Activated CD8-positive, alpha-beta memory T cell treated with anti-CD3 and anti-CD28 coated beads for 24 hours (primary cell): ENCODE measurements at places on chromosomes 1 and 21.

- no peak for DNase-seq
Observed at GRCh38 chr1:52153010-52153409, 11.1 kb downstream of the ZFYVE9 start.

DNA sequence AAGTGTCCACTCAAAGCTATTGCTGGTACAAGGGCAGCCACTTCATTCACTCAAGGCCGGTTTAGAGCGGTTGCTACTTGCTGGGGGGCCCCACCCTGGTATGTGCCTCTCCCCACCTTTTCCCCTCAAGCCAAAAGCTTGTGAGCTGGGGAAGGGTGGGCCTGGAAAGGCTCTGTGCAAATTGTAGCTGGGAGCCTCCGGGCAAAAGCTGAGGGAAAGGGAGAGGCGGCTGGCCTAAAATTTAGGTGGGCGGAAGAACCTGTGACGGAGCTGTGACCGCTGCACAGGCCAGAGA lies 306 bp upstream of the SH3D21 start:
- DNase-seq = no peak

GRCh38 chr1:68442822-68443556 lies 6.8 kb downstream of the RPE65 start:
- DNase-seq = no peak

DNA sequence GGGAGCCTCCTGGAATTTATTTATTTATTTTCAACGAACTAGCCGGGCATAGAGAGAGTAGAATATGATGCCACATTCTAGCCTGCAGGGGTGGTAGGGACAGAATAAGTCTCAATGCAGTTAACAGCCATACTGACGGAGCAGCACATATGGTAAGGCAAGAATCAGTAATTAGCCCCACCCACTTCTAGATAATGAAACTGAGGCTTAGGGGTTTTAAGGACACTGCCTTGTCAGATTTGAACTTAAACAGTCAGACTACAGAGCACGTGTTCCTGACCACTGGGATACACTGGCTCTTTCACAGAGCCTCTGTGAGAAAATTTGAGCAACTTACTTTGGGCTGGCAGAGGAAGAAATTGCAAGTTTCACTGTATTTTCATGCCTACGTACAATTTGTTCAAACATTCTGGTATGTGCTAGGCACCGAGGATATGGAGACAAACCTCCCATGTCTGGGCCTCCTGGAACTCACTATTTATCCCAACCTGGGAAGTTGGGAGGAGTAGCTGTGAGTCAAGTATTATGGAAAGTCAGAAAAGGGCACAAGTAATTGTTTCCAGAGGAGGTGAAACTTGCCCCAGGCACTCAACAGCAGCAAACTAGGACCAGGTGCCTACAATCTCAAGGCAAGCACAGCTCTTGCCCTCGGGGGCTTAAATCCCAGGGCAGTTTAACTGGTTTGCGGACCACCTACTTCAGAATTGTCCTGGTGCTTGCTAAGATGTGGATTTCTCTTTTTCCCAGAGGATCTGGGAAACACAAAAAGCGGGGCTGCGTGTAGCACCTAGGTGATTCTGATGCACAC lies 1.6 kb upstream of the CLIC4 start:
- DNase-seq = no peak

DNA sequence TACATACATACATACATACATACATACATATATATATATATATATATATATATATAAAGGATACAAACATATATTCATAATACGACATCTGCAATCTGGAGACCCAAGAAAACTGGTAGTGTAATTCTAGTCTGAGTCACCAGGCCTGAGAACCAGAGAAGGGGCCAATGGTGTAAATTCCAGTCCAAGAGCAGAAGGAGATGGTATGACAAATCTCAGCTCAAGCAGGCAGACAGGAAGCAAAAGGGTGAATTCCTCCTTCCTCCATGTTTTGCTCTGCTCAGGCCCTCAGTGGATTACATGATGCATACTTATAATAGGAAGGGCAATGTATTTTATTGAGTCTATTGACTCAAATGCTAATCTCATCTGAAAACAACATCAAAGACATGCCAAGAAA lies 1060.4 kb upstream of the TMPRSS15 start:
- DNase-seq = no peak

GRCh38 chr1:228206582-228207351 lies 1.1 kb upstream of the OBSCN start:
- DNase-seq = peak; percentile 53

- no peak for DNase-seq
Observed at GRCh38 chr1:30665216-30666010, 58.0 kb downstream of the MATN1 start.

DNA sequence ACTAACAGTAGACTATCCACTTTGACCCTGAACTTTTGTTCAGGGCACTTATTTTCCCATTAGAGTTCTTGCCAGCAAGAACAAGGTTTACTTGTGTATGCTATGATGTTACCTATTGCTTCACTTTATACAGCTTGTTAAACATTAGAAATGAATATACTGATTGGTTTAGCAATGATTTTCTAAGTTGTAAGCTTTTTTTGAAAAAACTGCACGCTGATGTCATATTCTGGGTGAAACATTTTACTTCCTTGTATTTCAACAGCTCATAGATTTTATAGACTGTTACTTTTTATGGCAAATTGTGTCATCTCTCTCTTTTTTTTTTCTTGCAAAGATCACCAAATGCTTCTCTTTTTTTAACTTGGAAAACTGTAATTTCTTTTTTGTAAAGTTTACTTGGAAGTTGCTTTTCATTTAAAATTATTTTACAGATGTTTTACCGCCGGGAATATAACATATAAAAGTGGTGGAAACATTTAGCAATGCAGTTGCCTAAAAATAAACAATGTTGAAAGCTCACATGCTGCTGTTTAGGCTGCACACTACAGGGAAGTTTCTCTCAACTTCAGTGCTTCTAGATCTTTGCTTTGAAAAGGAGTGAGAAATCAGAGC lies 215.3 kb upstream of the NFIA start:
- no peak for DNase-seq

DNA sequence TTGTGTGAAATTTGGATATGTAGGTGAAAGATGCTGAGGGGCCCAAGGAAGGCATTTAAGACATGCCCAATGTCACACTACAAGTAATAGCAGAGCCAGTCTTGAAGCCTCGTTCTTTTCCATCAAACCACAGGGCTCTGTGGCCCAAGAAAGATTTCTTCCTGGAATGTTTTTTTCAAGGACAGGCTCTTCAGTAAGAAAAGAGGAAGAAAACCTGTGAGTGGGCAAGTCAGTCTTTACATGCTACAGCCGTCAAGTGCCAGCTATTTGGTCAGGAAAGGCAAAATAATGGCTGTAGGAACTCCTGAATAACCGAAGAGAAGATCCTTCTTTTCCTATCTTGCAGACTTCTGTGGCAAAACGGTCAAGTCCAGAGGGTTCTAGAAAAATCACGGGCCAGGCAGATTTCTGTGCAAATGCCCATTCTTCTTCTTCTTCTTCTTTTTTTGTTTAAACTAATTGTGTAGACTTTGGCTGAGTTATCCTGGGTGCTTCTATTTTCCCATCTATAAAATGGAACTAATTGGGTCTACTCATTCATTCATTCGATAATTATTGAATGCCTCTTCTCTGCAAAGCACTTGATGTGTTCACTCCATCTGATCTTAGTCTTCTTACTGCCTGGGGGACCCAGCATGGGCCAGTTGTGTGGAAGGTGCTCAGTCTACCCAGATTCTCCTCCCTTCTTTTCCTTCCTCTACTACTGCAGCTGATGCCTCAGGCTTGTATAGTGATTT lies 1.9 kb upstream of the ID3 start:
- no peak for DNase-seq

DNA sequence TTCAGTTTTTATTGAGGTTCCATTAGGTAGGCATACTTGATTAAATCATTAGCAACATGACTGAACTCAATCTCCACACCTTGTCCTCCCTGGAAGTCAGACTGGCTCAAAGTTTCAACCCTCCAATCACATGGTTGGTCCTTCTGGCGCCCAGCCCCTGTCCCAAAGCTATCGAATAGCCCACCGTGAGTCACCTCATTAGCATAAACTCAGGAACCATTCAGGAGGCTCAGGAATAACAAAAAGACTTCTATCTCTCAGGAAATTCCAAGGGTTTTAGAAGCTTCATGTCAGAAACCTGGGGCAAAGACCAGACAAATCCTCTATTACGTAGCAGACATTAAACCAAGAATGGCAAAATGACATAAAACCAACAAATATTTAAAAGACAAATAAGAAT lies 78.6 kb downstream of the RGS2 start:
- no peak for DNase-seq

GRCh38 chr1:231731268-231731667 lies 104.7 kb downstream of the DISC1 start:
- DNase-seq = no peak

- no peak for DNase-seq
Observed at GRCh38 chr1:53303726-53304515, 23.9 kb downstream of the LRP8 start.

- no peak for DNase-seq
Observed at GRCh38 chr1:205249651-205250050, 21.9 kb downstream of the TMCC2 start.

GRCh38 chr21:32702702-32703101 lies 25.1 kb downstream of the SYNJ1 start:
- no peak for DNase-seq

GRCh38 chr1:41528726-41529605 lies 44.5 kb upstream of the EDN2 start:
- DNase-seq = no peak

DNA sequence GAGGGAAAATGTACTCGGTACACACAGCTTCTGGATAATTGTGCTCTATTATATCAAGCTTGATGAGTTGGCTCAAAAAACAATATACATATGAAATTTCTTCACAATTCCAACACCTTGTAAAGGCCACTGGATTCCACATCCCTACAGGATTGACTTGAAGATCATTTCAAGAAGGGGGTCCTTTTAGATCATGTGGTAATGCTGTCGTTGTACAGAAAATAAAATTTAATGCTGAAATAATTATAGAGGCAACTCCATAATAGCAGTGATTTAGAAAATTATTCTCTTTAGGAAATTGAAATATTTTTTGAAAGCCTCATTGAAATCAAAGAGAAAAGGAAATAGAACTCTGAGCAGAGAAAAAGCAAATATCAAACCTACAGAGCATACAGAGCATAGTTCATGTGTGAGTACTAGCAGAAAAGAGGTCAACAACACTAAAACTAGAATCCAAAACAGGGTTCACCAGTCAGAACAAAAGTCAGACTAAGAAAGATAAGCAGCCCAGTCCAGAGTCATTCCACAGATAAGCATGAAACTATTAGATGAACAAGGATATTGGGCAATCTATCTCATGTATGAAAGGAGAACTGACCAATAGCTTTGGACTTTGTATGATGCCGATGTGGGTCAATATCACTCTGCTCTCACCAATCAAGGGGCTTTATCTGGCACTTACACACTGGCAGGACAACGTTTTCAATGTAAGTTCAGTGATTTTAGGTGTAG lies 79.5 kb upstream of the PALMD start:
- no peak for DNase-seq

DNA sequence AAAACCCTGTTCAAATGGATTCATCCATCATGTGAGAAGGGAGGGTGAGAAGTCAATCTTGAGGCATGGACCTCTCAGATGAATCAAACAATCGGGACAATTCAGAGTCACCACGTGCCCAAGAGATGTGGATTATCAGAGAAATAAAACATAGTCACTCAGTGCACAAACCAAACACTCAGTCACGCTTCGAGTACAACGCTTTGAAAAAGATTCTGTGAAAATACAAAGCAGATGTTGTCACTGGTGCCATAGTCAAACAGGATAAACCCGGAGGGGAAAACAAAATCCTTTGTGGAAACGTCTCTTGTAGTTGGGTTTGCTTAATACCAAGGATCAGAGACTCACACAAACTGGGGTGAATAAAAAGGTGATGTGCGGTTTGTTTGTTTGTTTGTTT lies 188.4 kb downstream of the RRAGC start:
- DNase-seq = no peak

DNA sequence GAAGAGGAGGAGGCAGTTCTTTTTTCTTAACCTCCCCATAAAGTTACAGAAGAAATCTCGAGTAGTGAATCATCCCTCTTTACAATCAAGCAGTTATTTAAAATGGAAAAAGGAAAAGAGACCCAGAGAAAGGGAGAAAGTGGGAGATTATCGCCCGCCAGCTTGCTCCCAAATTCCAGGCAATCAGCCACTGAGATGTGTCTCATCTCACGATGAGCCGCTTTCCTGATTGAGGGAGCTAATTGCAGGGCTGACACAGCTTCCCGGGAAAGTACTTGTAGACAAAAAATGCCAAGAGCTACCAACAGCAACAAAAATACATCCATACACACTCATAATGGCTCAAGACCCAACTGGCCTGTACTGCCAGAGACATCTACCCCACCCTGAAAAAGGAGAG lies 191.6 kb upstream of the ZC3H12A start:
- DNase-seq = no peak

- DNase-seq = no peak
Observed at GRCh38 chr1:11823366-11824137, 17.6 kb downstream of the CLCN6 start.

DNA sequence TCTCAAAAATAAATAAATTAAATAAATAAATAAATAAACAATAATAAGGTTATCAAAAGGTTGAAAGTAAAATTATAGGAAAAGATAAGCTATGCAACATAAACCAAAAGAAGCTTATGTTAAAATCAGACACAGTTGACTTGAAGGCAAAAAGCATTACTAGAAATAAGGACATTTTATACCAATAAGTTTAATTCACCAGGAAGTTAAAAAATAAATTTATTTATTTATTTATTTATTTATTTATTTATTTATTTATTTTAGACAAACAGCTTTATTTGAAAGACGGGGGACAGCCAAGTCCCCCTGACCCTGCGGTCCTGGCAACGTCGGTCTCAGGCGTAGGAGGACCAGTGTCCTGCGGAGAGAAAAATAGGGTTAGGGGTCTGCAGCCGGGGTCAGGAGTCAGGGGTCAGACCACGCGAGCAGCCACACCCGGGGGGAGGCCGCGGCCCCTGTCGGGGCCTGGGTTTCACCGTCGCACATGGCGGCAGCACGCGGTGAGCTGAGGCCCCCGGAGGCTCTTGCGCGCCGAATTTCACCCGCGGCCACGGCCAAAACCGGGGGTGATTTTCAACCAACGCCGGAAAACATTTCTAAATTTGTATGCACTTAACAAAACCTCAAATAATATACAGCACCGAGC lies 8.4 kb upstream of the DEDD start:
- DNase-seq = no peak

DNA sequence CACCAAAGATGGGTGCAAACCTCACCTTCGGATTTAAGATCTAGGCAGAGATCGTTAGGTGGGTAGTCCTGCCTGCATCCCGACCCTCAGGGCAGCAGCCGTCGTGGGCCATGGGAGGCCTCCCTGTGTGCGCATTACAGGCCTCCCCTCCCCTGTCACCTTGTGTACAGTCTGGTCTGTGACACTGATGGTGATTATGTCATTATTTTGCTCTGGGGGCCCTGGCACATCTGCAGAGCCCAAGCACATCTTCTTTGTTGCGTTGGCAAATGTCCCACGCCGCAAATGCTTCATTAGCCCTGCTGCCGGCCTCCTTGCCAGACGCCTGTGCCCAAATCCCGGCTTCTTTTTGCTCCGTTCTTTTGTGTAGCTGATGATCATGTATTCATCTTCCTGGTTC lies 31.7 kb downstream of the PROX1 start:
- DNase-seq = no peak
